ENCODE measurements at places on chromosomes 6 and 20.

- no peak for DNase-seq
Measured at GRCh38 chr6:75167325-75167724, 38.5 kb downstream of the COL12A1 start.

DNA sequence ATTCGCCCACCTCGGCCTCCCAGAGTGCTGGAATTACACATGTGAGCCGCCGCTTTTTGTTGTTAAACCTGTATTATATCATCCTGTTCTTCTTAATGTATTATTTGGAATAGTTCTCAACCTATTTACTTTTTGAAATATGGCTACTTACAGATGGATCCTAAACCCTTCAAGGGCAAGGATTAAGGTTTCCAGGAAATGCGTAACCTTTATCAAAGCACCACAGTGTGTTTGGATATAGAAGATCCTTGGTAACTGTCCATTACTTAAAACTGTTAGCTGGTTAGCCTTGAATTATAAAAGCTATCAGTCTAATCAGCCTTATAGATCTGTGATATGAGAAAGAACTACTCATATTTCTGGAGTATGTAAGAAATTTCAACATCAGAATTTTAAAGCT is 12.3 kb upstream of the RPN2 start:
- DNase-seq, result no peak

DNA sequence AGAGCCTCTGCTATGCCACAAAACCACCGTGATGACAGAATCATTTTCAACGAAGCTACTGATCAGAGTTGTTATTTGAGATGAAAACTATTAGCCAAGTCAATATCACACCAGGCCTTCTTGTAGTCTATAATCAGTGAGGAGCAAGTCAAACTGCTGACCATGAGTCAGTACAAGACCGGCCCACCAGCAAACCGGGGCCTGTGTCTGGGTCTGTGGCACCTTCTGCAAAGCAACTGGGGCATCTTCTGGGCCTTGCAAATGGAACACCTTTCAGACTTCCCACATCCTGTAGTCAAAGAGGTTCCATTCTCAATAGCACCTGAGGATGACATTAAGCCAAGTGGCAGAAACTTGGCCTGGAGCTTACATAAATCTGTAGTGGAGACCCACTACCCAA is 38.5 kb downstream of the CPXM1 start:
- DNase-seq, result no peak

- no peak for DNase-seq
Measured at GRCh38 chr6:42257614-42258013, 40.0 kb upstream of the MRPS10 start.

DNA sequence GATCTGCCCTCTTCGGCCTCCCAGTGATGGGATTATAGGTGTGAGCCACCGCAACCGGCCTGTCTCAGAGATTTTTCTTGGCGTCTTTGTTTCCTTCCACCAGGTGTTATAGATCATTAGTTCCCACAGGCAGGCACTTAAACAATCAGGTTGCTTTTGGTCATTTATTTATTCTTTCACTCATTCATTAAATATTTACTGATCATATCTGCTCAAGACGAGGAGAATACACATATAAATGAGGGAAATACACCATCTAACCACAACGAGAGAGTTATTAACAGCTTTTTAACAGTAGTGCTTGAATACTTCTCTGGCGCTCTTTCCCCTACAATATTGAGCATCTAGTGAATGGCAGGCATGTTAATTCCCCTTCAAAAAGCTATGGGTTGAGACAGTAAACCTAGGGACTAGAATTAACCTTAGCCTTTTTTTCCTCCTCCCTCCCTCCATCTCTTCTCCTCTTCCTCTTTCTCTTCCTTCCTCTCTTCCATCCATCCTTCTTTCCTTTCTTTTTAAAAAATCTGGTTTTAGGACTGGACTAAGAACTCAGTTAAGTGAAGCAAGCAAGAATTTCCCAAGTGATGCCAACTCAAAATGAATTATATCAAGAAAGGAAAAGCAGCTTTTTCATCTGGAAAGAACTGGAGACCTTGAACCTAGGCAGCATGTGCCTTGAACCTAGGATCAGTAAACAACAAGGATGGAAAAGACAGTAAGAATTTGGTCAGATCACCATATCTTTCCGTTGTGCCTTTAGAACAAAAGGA is 41.1 kb upstream of the RFPL4B start:
- DNase-seq, result no peak

GRCh38 chr6:121205569-121205968 is 128.7 kb downstream of the TBC1D32 start:
- DNase-seq, result no peak
